ENCODE measurements at places on chromosomes 5 and 9.

DNA sequence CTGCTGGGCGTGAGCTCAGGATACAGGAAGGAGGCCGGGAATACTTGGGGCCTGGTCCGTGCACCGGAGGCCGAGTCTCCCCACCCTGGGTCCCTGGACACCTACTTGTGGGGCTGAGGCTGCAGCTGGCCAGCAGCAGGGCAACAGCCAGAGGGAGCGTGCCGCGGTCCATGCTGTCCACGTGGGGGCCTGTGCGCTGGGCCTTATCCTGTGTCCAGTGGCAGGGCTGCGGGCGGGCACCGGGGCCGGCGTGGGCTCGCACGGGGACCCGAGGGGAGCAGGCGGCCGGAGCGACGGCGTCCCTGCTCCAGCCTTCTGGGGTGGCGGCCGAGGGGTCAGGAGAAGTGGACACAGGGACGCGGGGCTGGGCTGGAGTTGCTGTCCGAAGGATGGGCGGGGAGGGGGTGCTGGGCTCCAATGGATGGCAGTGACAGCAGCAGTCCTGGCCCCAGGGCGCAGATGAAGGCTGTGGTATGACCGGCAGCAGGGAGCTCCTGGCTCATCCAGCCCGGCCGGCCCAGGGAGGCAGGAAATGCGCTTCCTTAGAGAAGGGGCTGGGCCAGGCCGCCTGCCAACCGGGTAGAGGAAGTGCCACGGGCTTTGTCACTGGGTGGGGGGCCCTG is at the start of gene ENG:
Gene ENG, minus strand, starts transcription at position 475 of the 623 bp plus-strand sequence. Its CDS starts 303 bp downstream, at position 172.
- peak; percentile 41 for DNase-seq

- no peak for DNase-seq
Measured at GRCh38 chr9:87869082-87869481, 13.6 kb upstream of the SPATA31E1 start.

GRCh38 chr5:75611311-75612225 is at the start of gene ANKDD1B:
Gene ANKDD1B (plus strand): TSS chr5:75611453. CDS start chr5:75611635, 182 bp downstream.
- no peak for DNase-seq

DNA sequence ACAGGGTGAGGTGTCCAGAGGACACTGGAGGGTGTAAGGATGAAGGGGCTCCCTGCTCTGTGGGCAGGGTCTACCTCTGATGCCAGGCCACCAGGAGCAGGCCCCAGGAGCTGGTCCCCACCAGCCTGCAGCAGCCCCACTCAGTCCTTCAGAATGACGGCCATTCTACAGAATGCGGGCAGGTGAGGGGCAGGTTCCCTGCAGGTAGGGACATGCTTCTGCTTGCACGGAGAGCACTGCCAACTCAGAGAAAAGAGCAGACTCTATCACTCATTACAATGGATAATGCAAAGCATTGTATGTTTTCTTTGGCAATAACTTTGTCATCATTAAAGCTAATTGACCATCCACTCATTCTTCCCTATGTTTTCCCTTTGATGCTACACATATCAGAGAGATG is 39.0 kb downstream of the DDX31 start:
- no peak for DNase-seq

DNA sequence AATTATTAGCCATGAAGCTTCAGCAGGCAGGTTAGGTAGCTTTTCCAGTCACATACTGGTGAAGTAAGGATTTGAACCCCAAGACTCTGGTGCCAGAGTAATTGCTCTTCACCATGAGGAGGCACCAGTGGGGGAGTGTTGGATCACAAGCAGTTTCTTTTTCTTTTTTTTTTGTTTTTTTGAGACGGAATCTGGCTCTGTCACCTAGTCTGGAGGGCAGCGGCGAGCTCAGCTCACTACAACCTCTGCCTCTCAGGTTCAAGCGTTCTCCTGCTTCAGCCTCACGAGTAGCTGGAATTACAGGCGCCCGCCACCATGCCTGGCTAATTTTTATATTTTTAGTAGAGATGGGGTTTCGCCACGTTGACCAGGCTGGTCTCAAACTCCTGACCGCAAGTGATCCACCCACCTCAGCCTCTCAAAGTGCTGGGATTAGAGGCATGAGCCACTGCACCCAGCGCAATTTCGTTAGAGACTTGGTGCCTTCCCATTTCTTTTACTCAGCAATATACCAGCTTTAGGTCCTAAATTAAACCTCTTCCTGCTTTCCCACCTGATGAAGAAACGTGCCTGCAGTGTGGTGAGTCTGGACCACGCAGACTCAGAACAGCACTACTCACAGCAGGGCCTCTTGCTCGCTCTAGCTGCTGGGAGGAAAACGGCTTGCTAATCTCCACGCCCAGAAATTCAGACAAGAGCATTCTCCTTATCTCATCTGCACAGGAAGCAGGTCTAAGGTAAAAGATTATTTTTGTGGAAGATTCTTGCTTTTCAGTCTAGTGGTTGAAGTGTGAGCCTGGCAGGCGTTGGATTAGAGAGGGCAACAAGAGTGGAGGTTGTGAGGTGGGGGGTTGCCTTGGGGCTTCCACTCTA is at the start of gene S100Z:
Gene S100Z, plus strand, starts transcription at position 596 of the 873 bp plus-strand sequence. CDS start 25,346 bp downstream, outside the sequence.
- DNase-seq: no peak

- DNase-seq: peak; percentile 17
Measured at GRCh38 chr9:92242260-92243136, 51.0 kb downstream of the IARS1 start.

GRCh38 chr9:10534850-10535249 is 78.0 kb downstream of the PTPRD start:
- no peak for DNase-seq

DNA sequence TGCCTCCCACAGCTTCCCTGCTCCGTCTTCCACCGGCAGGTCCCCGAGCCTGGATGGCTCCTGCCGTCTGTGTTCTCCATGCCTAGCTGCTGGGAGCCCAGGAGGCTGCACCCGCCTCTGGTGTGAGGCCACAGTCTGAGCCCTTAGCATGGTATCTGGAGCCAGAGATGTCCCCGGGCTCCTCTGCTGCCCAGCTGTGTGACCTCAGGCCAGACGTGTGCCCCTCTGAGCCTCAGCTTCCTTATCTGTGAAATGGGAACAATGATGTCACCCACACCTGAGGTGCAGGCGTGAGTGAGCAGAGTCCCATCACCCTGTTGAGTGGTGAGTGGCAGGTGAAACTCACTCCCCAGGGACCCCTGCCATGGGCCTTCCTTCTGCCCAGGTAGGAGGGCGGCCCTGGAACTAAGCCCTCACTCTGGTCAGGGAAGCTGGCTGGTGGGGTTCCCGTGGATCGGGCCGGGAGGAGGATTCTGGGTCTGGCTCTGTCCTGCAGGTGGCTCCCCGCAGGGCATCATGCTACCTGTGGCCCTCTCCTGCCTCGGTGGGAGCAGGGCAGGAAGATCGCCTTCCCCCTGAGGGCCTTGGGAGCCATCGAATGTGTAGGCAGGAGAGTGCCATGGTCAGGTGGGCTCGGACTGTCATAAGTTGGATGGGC is 239.0 kb downstream of the PBX3 start:
- no peak for DNase-seq

DNA sequence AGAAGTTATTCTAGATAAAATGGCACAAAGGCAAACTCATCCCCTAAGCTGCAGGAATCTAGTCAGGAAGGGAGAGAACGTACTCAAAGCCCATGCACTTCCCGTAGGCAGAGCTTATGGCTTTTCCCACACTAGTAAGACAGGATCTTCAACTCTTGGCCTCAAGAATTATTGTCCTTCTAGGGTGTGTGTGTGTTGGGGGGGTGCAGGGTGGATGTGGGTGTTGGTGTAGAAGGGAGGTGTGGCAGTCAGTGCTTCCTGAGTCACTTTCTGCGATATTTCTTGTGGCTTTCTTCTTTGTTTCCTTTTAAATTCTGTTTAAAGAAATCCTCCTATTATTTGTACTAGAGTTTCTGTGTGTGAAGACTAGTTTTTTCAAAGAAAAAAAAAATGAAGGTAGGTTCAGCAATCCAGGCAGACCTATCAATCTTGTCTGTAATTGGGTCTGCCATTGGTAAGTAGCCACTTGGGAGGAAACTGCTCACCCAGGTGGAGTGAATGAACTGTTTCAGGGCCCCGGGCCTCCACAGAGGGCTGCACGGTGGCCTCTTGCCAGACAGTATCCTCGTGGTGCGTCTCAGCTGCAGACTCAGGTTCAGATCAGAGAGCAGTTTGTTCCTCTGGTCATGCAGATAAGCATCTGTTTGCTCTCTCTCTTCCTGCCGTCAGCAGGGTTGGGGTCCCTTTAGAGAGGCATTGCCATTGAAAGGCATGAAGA is 131.9 kb downstream of the NPR3 start:
- no peak for DNase-seq

DNA sequence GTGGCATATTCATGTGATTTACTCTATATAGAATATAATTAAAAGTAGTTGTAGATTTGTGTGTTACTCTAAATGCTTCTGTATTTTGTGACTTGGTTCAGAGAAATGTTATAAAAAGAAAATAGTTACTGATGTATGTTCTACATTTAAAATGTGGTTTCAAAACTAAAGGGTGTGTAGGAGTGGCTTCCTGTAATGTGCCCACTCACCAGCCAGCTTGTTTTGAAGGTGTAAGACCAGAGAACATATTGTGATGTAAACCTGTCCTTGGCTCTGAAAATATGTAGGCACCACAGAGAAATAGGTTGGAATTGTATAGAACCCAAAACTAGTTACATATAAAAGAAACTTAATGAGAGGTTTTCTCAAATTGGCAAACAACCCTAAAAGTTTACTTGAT is 51.2 kb upstream of the ARRDC3 start:
- DNase-seq: peak; percentile 9

DNA sequence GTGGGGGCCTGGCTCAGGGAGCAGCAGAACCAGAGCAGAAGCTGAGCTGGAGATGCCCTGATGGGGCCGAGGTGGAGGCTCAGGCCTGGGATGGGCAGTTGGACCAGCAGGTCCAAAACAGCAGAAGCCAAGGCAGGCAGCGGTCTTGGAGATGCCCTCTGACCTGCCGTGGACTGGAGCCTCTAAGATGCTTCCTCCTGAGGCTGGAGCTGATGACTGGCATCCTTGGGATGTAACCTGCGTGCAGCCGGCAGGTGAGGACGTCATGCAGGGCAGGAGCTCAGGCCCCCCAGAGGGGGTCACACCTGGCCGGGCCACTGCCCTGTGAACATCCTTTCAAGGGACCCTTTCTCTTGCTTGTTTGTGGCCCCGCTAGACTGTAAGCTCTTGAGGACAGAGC is 162.0 kb downstream of the RGS3 start:
- DNase-seq: no peak

Measured in Ammon's horn (tissue), 1 donor.